Forelimb muscle (tissue), 1 donor: ENCODE measurements at places on chromosomes 6 and 20. TPM values are rescaled to one million over a fixed set of nuclear protein-coding genes. Genes with fewer than 3 reads are reported as not detected.

EEF1E1 gene
- polyA plus RNA-seq = 20.4 TPM

RNF39 gene
- polyA plus RNA-seq = 0.75 TPM

STMND1 gene
- 0.34 TPM for polyA plus RNA-seq

HEY2 gene
- polyA plus RNA-seq = 11.0 TPM

KCNB1 gene
- 7.1 TPM for polyA plus RNA-seq

FAM184A gene
- polyA plus RNA-seq = 13.0 TPM

EYS gene
- 0.47 TPM for polyA plus RNA-seq

BPI gene
- polyA plus RNA-seq = 0.66 TPM

EYA2 gene
- polyA plus RNA-seq = 1.5 TPM

RIPOR2 gene
- polyA plus RNA-seq = 29.3 TPM

ADGRG6 gene
- 11.2 TPM for polyA plus RNA-seq

SDC4 gene
- 8.5 TPM for polyA plus RNA-seq

SIRT5 gene
- polyA plus RNA-seq = 9.4 TPM

IRAK1BP1 gene
- polyA plus RNA-seq = 3.6 TPM

GRCh38 chr6:112054555-112055190 is 769 bp downstream of the CCN6 start:
- DNase-seq = no peak

- DNase-seq = no peak
Measured at GRCh38 chr6:135088281-135088680, 33.7 kb upstream of the HBS1L start.

DNA sequence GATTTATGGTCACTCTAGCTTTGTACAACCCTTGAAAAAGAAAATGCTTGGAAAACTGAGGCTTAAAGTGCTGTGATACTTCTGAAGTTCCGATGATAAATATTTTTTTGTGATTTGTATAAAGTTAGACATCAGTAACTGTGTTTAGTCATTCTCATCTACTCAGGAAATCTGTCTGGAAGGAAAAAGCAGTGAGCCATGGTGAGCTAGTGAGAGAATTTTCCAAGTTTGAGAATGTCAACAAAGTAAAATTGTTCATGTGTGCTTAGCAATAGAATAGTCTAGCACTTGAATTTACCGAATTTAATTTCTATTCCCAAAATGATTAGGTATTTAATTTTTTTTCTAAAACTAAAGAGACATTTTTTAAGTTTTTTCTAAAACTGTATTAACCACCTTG is 41.3 kb upstream of the PLCB4 start:
- no peak for DNase-seq

DNA sequence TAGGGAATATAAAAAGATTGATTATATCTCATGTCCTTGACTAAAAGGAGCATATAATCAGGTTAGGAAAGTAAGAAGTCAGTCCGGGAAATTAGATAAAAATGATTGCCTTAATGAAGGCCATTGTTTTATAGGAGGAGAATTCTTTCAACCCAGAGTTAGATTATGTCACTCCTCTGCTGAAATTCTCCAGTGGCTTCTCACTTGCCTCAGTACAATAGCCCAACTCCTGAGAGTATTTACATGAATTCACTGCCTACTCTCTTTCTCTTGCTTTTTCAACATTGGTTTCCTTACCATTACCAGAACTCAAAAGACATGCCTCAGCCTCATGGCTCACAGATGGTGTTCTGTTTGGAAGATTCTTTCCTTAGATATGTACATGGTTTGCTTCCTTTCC is 114.9 kb downstream of the EPHA7 start:
- DNase-seq = no peak

DNA sequence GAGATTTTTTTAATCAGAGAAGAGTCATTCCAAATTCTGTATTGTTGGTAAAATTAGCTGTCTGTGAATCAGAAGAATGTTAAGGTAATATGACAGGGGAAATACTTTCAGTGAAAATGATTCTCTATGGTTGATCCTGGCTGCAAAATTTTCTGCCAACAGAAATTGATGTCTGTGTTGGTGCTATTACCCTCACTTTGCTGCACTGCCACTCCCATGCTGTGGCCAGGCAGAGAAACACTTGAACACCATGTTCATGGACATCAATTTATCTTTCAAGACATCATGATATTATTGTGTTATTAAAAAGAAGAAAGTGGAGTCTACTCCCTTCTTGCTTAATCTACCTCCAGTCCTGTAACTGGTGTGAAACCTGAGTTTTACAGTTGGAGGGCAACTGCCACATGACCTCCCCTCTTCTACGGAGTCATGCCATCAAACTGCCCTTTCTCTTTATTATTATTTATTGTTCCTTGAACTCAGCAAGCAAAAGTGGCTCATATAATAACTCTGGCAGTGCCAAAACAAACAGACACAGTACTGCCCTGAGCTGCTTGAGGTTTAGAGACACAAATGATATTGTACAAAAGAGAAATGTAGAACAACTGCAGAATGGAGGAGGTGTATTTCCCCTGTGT is 288.0 kb upstream of the JAG1 start:
- no peak for DNase-seq

- DNase-seq = no peak
Measured at GRCh38 chr6:24888715-24889370, 46.9 kb downstream of the RIPOR2 start.

DNA sequence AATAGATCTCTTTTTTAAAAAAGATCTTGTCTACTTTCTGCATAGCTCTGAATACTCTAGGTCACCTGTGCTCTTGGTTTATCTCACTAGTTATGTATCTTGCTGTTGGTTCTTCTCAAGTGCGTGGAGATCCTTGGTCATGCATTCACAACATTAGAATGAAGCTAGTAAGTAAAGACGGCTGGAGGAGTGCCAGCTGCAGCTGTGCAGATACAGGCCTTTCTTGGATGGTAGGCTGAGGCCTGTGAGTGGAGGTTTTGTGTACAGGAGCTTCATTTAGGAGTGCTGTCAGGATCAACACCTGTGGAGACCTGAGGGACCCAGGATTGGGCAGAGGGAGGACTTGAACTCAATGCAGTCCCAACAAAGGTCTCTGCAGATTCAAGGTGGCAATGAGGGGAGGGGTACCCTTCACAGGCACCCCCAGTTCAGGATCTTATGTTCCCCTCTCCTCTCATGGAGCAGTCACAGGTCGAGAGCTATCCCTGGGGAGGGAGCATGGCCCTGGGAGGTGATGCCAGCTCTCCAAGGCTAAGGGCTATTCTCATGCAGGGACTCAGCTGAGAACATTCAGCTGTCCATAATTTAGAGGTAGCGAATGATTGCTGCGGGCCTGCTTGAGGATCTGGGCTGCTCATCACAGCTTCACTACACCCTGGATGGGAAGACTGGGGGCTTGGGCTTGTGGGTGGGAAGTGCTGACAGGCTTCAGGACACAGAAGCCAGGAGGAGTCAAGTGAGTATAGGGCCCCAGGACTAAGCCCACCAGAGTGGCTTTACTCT is 98.9 kb upstream of the ENPP5 start:
- DNase-seq = peak; percentile 35

DNA sequence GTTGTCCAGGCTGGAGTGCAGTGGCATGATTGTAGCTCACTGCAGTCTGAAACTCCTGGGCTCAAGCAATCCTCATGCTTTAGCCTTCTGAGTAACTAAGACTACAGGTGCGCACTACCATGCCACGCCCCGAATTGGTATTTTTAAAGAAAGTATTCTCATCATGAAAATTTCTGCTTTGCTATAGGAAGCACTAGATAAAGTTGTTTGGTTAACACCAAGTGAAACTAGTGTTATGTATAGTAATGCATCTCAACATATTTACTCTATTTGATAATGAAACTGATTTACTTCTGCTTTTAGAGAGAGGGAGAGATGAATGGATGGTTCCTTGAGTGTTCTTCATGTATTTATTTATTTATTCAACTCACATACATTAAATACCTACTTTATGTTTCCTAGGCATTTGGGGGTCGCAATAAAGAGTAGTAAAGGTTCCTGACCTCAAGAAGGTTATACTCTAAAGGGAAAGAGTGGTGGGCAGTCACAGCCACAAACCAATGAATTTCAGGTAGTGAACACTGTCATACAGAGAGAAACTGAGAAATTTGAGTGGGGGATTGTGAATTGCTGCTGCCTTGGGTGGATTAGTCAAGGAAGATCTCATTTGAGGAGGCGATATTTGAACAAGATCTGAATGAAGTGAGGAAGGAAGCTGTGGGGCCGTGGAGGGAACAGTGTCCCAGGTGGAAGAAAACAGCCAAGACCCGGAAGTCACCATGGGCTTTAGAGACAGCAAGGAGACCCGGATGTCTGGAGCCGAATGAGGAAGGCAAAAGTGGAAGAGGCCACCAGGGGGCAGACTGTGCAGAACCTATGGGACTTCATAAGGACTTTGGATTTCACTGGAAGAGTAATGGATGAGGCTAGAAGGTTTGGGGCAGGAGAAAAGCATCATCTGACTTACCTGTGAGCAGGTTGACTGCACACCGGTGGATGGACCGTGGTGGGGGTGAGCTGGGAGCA is 185.6 kb downstream of the TSHZ2 start:
- no peak for DNase-seq

- no peak for DNase-seq
Measured at GRCh38 chr6:2505624-2506023, 245.1 kb downstream of the MYLK4 start.

- DNase-seq = no peak
Measured at GRCh38 chr6:150635906-150636514, 36.3 kb downstream of the PLEKHG1 start.
